ENCODE measurements at places on chromosomes 12 and 14.
A peak's percentile ranks its signal among the peaks of the same experiment; 100 is the strongest.

- DNase-seq: no peak
These were observed 483.3 kb downstream of the ZFP36L1 start for GRCh38 chr14:68309616-68310015.

DNA sequence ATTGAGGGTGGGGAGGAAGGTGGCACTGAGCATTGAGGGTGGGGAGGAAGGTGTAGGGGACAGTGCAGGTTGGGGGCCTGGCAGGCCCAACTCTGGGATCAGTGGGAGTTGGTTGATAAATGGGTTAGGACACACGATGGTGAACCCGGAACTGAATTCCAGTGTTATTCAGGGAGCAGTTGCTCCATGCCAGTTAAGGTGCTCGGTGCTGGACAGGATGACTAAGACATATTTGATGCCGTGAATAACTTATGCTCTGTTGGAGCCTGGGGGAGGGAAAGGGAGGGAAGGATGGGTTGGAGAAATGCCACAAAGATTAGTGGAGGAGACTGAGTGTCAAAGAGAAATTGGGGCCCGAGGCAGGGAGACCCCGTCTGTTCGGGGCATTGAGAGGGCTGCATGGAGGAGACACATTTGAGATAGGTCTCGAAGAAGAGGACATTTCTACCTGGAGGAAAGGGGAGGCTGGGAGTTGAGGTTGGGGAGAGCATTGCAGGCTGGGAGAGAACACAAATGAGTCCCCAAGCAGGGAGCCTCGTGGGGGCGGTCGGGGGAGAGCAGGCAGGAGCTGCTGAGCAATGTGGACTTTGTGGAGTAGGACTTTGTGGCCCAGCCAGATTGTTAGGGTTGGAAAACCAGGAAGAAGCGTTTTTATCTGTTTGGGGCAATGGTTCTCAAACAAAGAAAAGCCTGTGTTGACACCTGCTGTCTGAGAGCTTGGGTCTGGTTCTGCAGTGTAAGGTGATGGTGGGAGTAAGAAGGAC, 65.3 kb downstream of the IQSEC3 start:
- no peak for DNase-seq

- no peak for DNase-seq
These were observed 6.6 kb downstream of the LHX5 start for GRCh38 chr12:113464852-113465719.

DNA sequence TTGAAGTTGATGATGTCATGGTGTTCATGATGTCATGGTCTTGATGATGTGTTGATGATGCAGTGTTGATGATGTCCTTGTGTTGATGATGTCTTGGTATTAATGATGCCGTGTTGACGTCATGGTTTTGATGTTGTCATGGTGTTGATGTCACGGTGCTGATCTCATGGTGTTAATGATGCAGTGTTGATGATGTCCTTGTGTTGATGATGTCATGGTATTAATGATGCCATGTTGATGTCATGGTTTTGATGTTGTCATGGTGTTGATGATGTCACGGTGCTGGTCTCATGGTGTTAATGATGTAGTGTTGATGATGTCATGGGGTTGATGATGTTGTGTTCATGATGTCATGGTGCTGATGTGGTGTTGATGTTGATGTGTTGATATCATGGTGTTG, 48.0 kb upstream of the RIMBP2 start:
- DNase-seq: no peak

DNA sequence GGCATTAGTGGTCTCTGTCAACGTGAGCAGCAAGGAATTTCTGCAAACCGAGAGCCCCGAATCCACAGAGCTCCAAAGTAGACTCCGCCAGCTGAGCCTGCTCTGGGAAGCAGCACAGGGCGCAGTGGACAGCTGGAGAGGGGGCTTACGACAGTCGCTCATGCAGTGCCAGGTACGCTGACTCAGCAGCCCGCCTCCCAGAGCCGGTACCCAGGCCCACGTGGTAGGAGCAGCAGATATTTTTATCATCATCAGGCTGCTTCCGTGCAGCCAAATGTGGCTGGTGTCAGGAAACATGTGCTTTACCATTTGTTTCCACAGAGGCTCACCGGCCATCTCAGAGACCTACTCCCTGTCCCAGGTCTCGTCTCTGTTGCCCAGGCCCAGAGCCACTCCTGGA, 73.7 kb downstream of the ESR2 start:
- DNase-seq: no peak

GRCh38 chr14:73754911-73755360, 40.8 kb upstream of the PNMA1 start:
- no peak for DNase-seq

DNA sequence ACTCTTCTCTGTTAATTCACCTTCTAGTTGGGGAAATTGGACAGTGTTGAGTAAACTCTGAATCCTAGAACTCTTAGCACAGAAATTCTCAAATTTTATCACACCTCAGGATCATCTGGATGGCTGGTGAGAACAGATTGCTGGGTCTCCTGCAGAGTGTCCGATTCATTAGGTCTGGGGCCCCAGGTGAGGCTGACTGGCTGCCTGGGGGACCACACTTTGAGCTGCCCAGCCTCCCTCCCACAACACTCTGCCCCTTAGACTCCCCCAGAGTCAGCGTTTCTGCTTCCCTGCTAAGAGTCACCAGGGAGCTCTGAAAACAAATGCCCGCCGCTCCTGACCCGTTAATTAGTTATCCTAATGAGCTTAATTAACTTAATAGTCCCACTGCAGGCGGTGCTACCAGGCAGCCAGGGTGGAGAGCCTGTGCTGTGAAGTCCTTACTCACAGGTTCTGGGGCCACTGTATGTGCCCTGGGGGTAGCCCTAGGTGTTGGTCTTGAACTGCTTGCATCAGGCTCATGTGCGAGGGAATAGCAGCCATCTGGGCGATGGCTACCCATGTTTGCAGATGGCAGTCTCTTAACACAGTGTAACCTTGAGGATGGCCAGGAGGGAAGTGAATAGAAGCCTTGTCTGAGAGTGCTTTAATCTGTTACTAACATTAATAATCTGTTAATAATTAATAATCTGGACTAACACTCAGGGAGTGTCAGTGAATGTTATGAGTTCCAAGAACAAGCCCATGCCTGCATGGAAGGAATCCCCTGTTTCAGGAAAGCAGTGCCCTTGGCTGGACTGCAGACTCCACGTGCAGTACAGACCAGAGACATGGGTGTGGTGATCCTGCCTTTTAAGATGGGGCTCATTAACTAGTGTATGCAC, 35.6 kb downstream of the AACS start:
- no peak for DNase-seq

DNA sequence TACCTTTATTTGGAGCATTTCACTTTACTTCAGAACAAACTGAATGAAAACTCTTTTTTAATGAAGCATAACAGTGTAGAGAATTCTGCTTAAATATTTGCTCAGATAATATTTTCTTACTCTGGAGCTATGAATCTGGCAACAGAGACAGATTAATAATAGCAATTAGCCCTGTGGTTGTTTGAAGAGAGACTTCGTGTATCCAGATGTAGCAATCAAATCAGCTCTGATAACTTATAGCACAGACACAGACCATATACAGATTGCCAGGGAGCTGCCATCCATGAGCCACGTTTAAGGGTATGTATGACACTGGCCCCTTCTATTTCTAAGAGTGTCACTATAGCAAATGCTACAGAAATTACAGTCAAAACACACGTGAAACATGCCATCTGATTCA, 146.6 kb downstream of the EXOC5 start:
- no peak for DNase-seq

- no peak for DNase-seq
These were observed 105.5 kb upstream of the CCND2 start for GRCh38 chr12:4168036-4168435.

GRCh38 chr14:72948481-72949138, 22.3 kb downstream of the DCAF4 start:
- DNase-seq: peak; percentile 25

DNA sequence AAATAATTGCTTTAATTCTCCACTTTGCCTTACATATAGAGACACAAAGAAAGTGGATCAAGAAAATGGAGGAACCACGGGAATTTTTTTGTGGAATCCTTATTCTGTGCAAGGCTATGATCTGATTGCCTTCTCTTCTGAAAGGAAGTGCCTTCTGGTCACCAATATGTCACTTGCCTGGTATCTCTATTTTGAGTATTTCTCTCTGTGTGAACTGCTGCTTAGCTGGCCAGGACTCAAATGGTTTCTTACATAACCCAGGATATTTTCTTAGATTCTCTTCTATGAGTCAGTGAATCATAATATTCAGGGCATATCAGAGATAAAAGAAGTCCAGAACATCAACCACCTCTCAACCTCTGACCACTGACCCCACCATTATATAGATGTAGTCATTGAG, 156.1 kb downstream of the DIO2 start:
- DNase-seq: no peak

GRCh38 chr12:61011767-61012423, 1248.3 kb upstream of the USP15 start:
- DNase-seq: no peak

- DNase-seq: no peak
These were observed 97.9 kb upstream of the FAR2 start for GRCh38 chr12:29051221-29051620.

DNA sequence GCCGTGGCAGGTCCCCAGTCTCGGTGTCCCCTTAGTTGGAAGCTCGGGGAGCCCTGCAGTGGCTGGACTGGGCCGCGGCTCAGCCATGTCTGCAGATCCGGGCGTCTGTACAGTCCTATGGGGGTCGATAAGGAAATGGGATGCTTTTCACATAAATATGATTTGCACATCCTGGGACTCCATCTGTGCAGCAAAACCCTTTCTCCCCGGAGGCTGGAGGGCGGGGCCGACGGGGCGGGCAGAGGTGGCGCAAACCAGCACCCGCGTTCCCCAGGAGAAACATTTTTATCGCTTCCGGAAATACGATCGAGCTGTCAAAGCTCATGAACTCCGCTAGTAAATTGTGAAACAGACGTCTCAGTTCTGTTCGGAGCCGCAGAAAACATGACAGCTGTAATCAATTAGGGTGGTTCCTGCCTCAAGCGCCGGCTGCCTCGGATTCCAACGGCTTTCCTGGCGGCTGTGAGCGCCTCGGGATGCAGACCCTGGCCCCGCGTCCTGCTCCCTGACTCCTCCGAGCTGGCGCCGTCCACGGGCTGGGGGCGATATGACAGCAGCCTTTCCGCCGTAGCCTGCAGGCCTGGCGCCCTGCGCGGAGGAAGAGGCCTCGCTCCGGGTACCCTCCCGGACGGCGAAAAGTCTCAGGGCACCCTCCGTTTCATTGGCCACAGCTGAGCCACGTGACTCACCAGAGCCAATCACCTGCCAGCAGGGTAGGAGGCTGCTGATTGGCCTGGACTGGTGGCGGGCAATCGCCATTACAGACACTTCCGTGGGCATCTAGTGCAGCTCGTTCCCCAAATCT, 23.0 kb downstream of the DIO3 start:
- DNase-seq: peak; percentile 91

DNA sequence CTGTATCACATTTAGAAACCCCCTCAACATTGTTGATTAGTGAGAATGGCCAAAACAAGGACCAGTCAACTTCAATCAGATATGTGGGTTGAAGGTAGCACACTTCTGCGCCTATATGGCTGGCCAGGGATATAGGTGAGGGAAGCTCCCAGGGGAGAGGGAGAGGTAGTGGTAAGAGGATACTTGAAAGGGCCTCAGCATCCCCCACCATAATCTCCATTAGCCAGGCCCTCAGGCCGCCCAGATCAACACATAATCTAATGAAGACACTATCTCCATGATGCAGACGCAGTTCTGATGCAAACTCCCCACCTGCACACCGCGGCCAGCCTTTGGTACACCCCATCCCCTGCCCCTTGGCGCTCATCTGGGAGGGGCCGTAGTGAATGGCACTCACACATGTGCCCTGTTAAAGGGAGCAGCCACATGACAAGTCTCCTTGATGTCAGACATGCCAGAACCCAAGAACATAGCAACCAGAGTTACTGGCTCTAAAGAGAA, 158.0 kb downstream of the TMEM132C start:
- DNase-seq: no peak

GRCh38 chr12:53538209-53538689, 31.0 kb upstream of the NPFF start:
- DNase-seq: no peak

DNA sequence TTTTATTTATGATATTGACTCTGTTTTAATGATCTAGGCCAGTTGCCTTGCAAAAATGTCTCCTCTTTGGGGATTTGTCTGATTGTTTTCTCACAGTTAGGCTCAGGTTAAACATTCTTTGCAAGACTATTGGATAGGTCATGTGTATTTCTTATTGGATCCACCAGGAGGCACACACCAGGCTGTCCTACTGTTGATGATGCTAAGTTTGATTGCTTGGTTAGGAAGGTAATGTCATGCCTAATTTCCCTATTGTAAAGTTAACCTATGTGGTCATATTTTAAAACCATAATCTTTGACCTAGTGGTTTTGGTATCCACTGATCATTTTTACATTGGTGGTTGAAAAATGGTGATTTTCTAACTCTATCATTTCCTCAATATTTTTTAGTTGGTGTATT, 137.1 kb downstream of the BRMS1L start:
- no peak for DNase-seq

GRCh38 chr14:31326111-31326510, 94.2 kb downstream of the HEATR5A start:
- no peak for DNase-seq
